ENCODE measurements at places on chromosomes 2 and 18.

GRCh38 chr2:54772531-54772930 lies 49.1 kb downstream of the EML6 start:
- no peak for DNase-seq

DNA sequence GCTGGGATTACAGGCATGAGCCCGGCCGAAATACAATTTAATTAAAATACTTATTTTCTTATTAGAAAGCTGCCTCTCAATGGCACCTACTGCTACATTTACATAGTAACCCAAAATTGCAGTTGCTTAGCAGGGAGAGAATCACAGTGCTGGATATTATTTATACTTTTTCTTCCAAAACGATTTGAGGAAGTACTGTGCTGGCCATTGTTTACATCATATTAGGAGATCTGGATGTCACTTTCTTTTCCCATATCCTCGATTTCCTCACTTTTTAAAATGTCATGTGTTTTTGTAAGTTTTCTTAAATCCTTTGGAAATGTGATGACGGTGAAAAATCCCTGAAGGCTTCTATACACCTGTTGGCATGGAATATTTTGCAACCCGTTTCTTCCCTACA lies 3.4 kb upstream of the SP3 start:
- DNase-seq, result no peak

GRCh38 chr2:74648009-74648443 lies at the start of gene M1AP:
TSS of gene M1AP (minus strand) at chr2:74648330. CDS start at chr2:74640275, 8,055 bp downstream.
- DNase-seq, result no peak

GRCh38 chr2:113041871-113042270 lies 10.8 kb downstream of the IL36B start:
- DNase-seq, result no peak

Data from heart left ventricle (tissue), 16 donors.